AG04450 (cell line): ENCODE measurements at places on chromosomes 5 and 9.

DNA sequence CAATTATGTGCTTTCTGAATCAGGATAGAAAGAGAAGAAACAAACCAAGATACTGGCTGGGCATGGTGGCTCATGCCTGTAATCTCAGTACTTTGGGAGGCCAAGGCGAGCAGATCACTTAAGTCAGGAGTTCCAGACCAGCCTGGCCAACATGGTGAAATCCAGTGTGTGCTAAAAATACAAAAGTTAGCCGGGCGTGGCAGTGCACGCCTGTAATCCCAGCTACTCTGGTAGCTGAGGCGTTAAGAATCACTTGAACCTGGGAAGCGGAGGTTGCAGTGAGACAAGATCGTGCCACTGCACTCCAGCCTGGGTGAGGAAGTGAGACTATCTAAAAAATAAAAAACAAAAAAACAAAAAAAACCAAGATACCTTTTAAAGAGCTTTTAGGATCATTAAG lies 214.2 kb downstream of the NFIB start:
- no peak for DNase-seq

GRCh38 chr9:23322392-23322791 lies 503.6 kb downstream of the ELAVL2 start:
- DNase-seq = no peak

DNA sequence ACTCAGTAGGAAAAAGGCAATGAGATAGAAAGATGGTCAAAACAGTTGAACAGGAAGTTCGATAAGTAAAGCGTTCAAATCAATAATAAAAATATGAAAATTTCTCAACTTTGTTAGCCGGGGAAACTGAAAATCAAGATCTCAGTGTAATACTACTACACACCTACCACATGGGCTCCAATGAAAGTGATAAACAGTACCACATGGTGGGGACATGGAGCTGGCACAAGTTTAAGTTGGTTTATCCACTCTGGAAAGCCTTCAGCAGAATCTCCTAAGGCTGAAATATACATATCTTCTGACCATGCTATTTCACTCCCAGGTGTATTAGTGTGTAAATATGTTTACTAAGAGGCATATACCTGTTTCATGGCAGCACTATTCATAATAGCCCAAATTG lies 126.8 kb downstream of the NXNL2 start:
- DNase-seq = no peak

- DNase-seq = no peak
Measured at GRCh38 chr5:127754706-127755105, 51.5 kb downstream of the CCDC192 start.

- no peak for DNase-seq
Measured at GRCh38 chr5:9545136-9545991, 511 bp downstream of the SEMA5A start.

DNA sequence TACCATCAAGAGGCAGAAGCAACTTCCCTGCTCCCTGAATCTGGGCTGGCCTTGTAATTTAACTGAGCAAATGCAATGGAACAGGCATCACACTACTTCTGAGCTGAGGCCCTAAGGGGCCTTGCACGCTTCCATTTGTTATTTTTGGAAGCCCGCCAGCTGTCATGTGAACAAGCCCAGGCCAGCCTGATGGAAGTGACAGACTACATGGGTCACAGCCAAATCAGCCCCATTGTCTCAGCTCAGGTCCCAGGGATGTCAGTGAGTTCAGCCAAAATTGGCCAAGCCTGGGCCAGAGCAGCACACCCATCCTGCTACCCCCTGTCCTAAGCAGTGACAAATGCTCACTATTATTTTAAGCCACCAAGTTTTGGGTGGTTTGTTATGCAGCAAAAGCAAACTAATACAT lies 72.8 kb downstream of the PRRT1B start:
- no peak for DNase-seq

DNA sequence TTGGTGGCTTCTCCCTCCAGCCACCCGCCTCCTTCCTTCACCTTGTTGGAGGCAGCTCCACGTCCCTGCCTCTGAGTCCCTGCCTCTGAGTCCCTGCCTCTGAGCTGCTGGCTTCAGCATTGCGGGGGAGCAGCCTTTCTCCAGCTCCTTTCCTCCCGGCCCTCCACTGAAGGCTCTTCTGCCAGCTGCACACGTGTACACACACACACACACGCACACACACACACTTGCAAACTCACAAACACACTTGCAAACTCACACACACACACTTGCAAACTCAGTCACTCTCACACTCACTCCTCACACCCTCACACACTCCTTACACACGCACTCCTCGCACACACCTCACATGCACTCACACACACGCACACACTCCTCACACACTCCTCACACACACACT lies 45.1 kb downstream of the C9orf50 start:
- DNase-seq = no peak

GRCh38 chr5:74685979-74686631 lies 1.1 kb downstream of the HEXB start:
- DNase-seq = no peak
